NCI-H1048 (cell line): ENCODE measurements at places on chromosomes 4 and X.

DNA sequence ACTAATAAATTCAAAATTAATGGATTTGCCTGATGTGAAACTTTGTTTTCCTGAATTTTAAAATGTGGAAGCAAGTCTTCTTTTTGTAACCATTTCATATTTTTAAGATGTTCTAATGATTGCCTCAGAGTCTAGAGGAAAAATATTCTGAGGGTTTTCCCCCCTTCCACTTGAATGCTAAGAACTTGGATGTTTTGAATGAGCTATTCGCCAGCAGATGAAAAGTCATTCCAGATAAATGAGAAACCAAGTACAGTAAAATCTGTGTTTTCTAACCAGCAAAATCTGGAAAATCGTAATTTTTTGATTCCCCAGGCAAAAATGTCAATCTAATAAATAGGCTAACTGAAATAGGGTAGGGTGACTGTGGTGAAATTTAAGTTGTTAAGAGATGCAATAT lies 45.6 kb downstream of the SLIT2 start:
- no peak for DNase-seq

- no peak for DNase-seq
Observed at GRCh38 chrX:68953331-68953730, 124.5 kb downstream of the EFNB1 start.

DNA sequence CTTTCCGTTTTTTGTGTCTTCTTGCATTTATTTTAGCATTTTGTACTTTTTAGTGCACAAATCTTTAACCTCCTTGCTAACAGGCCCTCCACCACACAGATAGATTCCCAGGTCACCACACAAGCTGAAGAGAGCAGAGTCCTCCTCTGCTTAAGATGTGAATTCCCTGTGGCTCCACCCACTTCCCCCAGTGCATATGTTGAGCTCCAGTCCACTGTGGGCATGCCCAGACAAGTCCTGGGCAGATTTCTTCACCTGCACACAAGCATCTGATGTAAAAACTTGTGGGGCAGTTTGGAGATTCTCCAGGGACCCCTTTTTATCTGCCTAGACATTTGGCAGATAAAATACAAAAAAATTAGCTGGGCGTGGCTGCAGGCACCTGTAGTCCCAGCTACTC lies 19.8 kb upstream of the PASD1 start:
- no peak for DNase-seq

- DNase-seq = no peak
Observed at GRCh38 chr4:95835672-95836071, 4.2 kb upstream of the PDHA2 start.

- DNase-seq = no peak
Observed at GRCh38 chr4:175190654-175191053, 272.5 kb downstream of the ADAM29 start.

- no peak for DNase-seq
Observed at GRCh38 chrX:29662101-29662500, 553.3 kb upstream of the MAGEB2 start.

- no peak for DNase-seq
Observed at GRCh38 chr4:134072137-134072536, 129.5 kb downstream of the PABPC4L start.
